ENCODE measurements at places on chromosomes 11 and 22. TPM values are rescaled to one million over a fixed set of nuclear protein-coding genes. Genes with fewer than 3 reads are reported as not detected.

GRCh38 chr11:86144846-86145245 lies 76.0 kb upstream of the PICALM start:
- H3K27me3 ChIP-seq: no peaks in the 10 kb centered on the region
- no peaks in the 10 kb centered on the region for H3K4me1 ChIP-seq
- no peak overlapping the region for H3K4me3 ChIP-seq
- H3K36me3 ChIP-seq: no peaks in the 10 kb centered on the region
- DNase-seq: no peak

The APOL3 gene
- not detected for total RNA-seq

- no peak overlapping the region for H3K4me3 ChIP-seq
- peaks cover 6% of the 10 kb centered on the region for H3K27me3 ChIP-seq
- no peaks in the 10 kb centered on the region for H3K36me3 ChIP-seq
- peaks cover 4% of the 10 kb centered on the region for H3K4me1 ChIP-seq
- no peak for DNase-seq
- H3K27ac ChIP-seq: no peak overlapping the region
Measured at GRCh38 chr11:35126879-35127581, 11.9 kb upstream of the CD44 start.

The GAS2 gene
- 3.0 TPM for total RNA-seq

DNA sequence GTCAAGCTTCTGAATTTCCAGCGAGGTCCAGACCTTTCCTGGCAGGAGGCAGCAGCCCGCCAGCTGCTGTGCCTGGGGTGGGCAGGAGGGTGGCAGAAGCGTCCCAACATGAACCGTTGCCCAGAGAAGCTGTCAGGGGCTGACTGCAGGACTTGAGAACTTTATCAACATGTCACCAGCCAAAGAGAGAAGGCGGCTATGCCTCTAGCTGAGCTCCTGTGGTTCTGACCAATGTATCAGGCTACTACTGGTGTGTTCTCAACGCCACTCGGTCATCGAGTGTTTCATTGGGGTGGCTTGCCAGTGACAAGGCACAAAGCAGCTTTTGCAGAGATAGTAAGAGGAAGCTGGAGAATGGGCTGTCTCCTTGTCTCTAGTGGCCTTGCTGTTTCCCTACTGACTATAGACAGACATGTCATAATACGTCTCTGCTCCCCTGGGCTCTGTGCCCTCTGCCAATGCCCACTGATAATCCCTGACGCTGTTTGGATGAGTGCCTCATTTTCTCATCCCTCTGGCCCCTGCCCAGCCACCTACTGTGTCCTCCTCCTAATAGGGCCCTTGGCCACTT lies 17.6 kb upstream of the ASCC2 start:
- H3K36me3 ChIP-seq: no peaks in the 10 kb centered on the region
- H3K4me1 ChIP-seq: no peaks in the 10 kb centered on the region
- no peak overlapping the region for H3K4me3 ChIP-seq
- H3K27ac ChIP-seq: no peak overlapping the region
- DNase-seq: no peak

The MPEG1 gene
- total RNA-seq: not detected

GRCh38 chr11:74480688-74481417 lies 12.7 kb downstream of the LIPT2 start:
- H3K27ac ChIP-seq: no peak overlapping the region
- no peaks in the 10 kb centered on the region for H3K4me1 ChIP-seq
- no peak overlapping the region for H3K4me3 ChIP-seq
- no peaks in the 10 kb centered on the region for H3K27me3 ChIP-seq

The TSSK2 gene
- not detected for total RNA-seq

GRCh38 chr11:34234086-34234740 lies 123.6 kb downstream of the ABTB2 start:
- DNase-seq: peak; percentile 39
- no peaks in the 10 kb centered on the region for H3K27me3 ChIP-seq
- peaks cover 25% of the 10 kb centered on the region for H3K4me1 ChIP-seq
- H3K27ac ChIP-seq: no peak overlapping the region
- no peaks in the 10 kb centered on the region for H3K36me3 ChIP-seq

DNA sequence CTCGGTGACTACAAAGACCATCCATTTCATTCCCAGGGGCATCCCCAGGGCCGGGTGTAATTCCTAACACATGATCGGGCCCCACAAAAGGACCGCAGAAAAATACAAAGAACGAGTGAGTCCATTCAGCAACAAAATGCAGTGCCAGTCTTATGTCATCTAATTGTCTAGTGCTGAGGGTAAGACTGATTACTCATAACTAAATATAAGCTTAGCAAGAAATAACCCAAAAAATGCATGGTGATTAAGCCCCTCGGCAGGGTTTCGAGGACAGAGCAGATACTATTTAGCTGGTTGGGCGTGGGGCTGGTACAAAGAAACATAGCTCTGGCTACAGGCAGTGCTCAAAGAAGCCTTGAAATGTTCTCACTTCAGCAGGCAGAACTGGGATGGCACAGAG lies 1078.9 kb downstream of the OPCML start:
- no peaks in the 10 kb centered on the region for H3K27me3 ChIP-seq
- no peak overlapping the region for H3K4me3 ChIP-seq
- H3K27ac ChIP-seq: no peak overlapping the region
- no peaks in the 10 kb centered on the region for H3K36me3 ChIP-seq
- H3K4me1 ChIP-seq: peaks cover 18% of the 10 kb centered on the region

DNA sequence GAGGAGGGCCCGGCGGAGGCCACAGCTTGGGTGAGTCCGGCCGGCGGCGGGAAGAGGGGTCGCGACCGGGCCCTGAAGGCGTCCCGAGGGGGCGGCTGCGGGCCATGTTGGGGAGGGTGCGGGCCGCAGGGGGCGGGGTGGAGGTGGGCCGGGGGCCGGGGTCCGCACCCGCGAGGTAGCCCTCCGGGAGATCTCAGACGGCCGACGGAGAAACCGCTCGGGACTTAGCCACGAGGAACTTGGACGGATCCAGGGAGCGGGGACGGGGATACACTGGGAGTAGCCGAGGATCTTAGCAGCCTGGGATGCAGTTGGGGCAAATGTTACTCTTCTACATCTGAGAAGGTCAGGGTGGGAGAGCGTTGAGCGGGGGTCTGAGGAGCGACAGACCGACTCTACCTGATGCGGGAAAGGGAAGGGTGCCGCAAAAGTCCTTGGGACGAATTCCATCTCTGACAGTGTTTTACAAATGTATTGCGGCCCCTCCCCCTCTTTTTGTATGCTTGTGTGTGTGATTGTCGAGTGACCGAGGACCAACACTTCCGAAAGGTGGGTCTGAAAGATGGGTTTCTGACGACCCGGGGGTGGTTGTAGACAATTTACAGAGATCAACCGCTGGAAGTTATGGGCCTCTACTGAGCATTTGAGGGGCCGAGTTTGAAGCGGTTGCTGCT lies 658 bp downstream of the STIP1 start:
- no peaks in the 10 kb centered on the region for H3K36me3 ChIP-seq
- peaks cover 5% of the 10 kb centered on the region for H3K4me1 ChIP-seq
- H3K27ac ChIP-seq: peak overlapping the region; percentile 64

The SOX6 gene
- total RNA-seq: 8.3 TPM

The MOV10L1 gene
- not detected for total RNA-seq

The BATF2 gene
- total RNA-seq: not detected

GRCh38 chr11:16352707-16353106 lies 3.6 kb downstream of the SOX6 start:
- no peak overlapping the region for H3K27ac ChIP-seq
- no peaks in the 10 kb centered on the region for H3K36me3 ChIP-seq
- H3K4me1 ChIP-seq: peaks cover 6% of the 10 kb centered on the region
- DNase-seq: no peak

The KRTAP5-7 gene
- not detected for total RNA-seq

- DNase-seq: no peak
- no peak overlapping the region for H3K27ac ChIP-seq
- H3K27me3 ChIP-seq: no peaks in the 10 kb centered on the region
- no peaks in the 10 kb centered on the region for H3K4me1 ChIP-seq
Measured at GRCh38 chr11:72441752-72442207, 7.4 kb upstream of the CLPB start.

The OR4D6 gene
- total RNA-seq: not detected

GRCh38 chr11:20059587-20060021 lies 100.7 kb downstream of the DBX1 start:
- peaks cover 2% of the 10 kb centered on the region for H3K36me3 ChIP-seq
- no peaks in the 10 kb centered on the region for H3K27me3 ChIP-seq
- no peak overlapping the region for H3K4me3 ChIP-seq
- H3K27ac ChIP-seq: no peak overlapping the region
- no peak for DNase-seq

DNA sequence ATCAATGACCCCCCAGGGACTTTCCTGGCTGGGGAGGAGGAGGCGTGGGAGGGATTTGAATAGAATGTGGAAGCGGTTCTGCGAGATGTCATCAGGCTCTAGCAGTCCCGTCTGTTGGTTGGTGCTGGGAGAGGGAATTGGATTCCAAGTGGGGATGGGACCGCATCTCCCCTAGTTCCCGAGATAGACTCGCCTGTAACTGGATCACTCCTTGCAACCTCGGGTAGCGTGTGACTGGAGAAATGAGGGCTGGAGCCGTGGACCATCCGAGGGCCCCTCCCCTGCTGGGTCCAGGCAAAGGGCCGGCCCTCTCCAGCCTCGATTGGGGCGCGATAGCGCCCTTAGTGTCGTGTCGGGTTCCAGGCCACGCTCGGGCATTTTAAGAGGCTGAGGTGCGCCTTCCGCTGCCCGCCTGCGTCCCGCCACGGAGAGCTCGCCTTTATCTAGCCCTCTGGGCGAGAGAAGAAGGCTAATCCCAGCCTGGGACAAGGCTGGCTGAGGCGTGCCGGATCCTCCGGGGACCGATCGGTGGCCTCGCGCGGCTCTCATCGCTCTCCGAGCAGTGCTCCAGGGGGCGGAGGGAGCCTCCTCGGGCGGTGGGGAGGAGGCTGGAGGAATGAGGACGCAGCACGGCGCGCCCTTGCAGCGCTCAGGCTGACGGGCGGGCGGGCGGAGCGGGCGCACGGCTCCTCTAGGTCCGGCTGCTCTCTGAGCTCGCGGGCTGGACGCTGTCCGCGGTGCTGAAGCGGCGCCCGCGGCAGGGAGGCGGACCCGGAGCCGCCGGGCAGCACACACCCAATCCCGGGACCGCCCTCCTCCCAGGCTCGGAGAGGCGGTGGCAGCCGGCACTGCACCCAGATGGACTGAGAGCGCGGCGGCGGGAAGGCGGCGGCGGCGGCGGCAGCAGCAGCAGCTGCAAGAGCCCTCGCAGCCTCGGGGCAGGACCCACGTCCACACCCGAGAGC lies 107.8 kb downstream of the OSBP2 start:
- no peak overlapping the region for H3K27ac ChIP-seq
- H3K4me1 ChIP-seq: peaks cover 4% of the 10 kb centered on the region

GRCh38 chr22:29715705-29716104 lies 4.1 kb upstream of the CABP7 start:
- H3K27ac ChIP-seq: no peak overlapping the region
- DNase-seq: no peak
- peaks cover 43% of the 10 kb centered on the region for H3K27me3 ChIP-seq
- H3K4me1 ChIP-seq: no peaks in the 10 kb centered on the region

- H3K36me3 ChIP-seq: no peaks in the 10 kb centered on the region
- no peaks in the 10 kb centered on the region for H3K27me3 ChIP-seq
- H3K4me3 ChIP-seq: no peak overlapping the region
- no peak overlapping the region for H3K27ac ChIP-seq
Measured at GRCh38 chr11:85236211-85236610, 390.9 kb downstream of the DLG2 start.

DNA sequence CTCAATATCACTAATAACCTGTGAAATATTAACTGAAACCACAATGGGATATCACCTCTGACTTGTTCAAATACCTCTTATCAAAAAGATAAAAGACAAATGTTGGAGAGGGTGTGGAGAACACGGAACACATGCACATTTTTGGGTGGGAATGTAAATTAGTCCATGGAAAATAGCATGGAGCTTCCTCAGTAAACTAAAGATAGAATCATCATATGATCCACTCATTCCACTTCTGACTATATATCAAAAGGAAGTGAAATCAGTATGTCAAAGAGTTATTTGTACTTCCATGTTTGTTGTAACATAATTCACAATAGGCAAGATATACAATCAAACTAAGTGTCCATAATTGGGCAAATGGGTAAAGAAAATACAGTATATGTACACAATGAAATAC lies 57.4 kb downstream of the TYR start:
- no peaks in the 10 kb centered on the region for H3K27me3 ChIP-seq
- DNase-seq: no peak
- H3K36me3 ChIP-seq: no peaks in the 10 kb centered on the region
- H3K4me1 ChIP-seq: peaks cover 9% of the 10 kb centered on the region
- no peak overlapping the region for H3K27ac ChIP-seq

GRCh38 chr22:43393132-43393843 lies 18.5 kb upstream of the MPPED1 start:
- peak; percentile 40 for DNase-seq
- H3K4me1 ChIP-seq: peaks cover 26% of the 10 kb centered on the region
- no peak overlapping the region for H3K4me3 ChIP-seq
- no peaks in the 10 kb centered on the region for H3K36me3 ChIP-seq
- no peaks in the 10 kb centered on the region for H3K27me3 ChIP-seq

DNA sequence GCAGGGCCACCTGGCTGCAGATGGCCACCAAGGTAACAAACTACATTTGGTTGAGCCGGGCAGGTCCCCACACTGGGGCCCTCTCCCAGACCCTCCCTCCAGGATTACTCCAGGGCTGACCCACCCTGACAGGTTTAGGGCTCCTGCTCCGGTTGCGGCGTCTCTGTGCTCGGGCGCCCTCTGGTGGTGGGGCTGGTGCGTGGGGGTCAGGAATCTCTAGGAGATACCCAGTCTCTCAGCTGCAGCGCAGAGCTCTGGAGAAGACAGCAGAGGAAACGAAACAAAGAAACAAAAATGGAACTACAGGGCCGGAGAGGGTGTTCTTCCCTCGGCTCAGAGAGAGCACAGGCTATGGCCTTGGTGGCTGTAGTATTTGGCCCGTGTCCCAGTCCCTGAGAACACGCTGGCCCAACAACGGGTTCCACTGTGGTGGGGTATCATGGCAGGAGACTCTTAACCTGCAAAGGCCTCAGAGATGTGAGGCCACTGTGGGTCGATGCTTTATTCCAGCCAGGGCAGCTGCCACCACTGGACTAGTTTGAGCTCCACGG lies 2.4 kb downstream of the C11orf96 start:
- H3K4me1 ChIP-seq: peaks cover 12% of the 10 kb centered on the region
- H3K36me3 ChIP-seq: no peaks in the 10 kb centered on the region
- DNase-seq: peak; percentile 58
- H3K27me3 ChIP-seq: peaks cover 63% of the 10 kb centered on the region

The FAM111B gene
- 13.1 TPM for total RNA-seq

DNA sequence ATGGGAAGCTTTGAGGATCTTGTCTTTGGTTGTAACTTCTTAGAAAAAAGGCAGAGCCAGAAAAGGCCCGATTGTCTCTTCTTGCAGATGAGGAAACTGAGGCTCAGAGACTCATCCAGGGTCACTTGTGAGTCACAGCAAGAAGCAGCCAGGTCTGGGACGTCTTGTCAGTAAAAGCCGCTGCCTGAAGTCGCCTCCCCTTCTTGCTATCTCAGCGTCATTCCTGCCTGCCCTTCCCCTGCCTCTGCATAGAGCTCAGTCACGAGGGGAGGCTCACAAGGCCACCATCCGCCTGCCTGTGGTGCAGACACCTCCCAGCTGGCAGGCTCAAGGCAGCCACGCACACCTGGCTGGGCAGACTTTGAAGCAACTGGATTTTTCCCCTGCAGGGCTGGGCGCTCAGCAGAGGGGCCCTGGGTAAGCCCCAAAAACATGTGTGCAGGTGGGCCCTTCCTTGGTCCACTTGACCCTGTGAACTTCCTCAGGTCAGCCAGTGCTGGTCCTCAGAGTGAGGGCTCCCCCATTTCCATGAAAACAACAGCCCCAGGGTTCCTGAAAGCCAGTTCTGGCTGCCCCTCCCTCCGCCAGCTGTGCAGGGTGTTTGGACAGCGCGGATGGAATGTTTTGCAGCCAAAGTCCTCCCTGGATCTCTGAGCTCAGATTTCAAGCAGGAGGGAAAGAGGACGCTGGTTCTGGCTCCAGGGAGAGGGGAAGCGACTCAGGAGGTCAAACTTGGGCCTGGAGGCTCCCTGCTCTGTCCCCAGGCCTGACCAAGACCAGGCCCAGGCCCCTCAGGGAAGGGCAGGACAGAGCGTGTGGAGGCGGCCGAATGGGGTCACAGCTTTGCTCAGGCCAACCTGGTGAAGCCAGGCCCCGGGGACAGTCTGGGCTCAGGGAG lies 6.0 kb upstream of the RAB3IL1 start:
- DNase-seq: peak; percentile 74
- no peaks in the 10 kb centered on the region for H3K36me3 ChIP-seq
- H3K4me1 ChIP-seq: peaks cover 16% of the 10 kb centered on the region
